Peyer's patch (tissue), 4 donors: ENCODE measurements at places on chromosomes 16 and 17. TPM values are rescaled to one million over a fixed set of nuclear protein-coding genes. Genes with fewer than 3 reads are reported as not detected.

DNA sequence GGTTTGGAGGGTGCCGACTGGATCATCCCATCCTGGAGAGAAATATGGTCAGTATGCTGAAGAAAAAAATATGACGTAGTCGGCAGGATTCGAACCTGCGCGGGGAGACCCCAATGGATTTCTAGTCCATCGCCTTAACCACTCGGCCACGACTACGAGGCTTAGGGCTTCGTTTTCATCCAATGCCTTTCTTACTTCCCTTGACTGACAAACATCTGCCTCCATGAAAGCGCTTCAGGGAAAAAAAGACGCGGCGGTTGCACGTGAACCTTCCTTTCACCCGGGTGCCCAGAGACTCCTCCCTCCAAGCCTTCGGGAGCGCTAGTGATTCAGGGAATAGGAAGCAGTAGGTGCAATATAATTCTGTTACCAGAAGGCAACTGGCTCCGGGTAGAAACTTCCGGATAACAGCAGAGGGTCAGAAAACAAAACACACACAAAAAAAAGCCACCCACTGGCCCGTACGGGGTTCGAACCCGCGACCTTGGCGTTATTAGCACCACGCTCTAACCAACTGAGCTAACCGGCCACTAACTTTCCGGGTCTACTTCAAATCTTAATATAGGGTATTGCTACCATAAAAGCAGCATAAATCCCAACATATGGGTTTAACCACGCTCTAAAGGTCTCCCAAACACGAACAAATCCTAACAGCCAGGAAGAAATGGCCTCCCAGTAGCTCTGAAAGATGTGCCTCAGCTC is 16.3 kb upstream of the AURKB start:
- H3K4me3 ChIP-seq: peak overlapping the region; percentile 37
- no peaks in the 10 kb centered on the region for H3K27me3 ChIP-seq
- DNase-seq: peak; percentile 70
- H3K27ac ChIP-seq: peak overlapping the region; percentile 37
- H3K4me1 ChIP-seq: peaks cover 15% of the 10 kb centered on the region

- H3K36me3 ChIP-seq: no peaks in the 10 kb centered on the region
- H3K4me3 ChIP-seq: no peak overlapping the region
- no peak for DNase-seq
- H3K27ac ChIP-seq: peak overlapping the region; percentile 33
These were observed 69.0 kb downstream of the PLXDC1 start for GRCh38 chr17:39082482-39082881.

Gene SLC5A11
- 1.7 TPM for total RNA-seq

Gene METTL22
- total RNA-seq: 55.2 TPM

- no peak overlapping the region for H3K4me3 ChIP-seq
- H3K36me3 ChIP-seq: no peaks in the 10 kb centered on the region
- H3K27me3 ChIP-seq: no peaks in the 10 kb centered on the region
These were observed 133.3 kb downstream of the CA10 start for GRCh38 chr17:52025236-52025635.

Gene OR2C1
- not detected for total RNA-seq

DNA sequence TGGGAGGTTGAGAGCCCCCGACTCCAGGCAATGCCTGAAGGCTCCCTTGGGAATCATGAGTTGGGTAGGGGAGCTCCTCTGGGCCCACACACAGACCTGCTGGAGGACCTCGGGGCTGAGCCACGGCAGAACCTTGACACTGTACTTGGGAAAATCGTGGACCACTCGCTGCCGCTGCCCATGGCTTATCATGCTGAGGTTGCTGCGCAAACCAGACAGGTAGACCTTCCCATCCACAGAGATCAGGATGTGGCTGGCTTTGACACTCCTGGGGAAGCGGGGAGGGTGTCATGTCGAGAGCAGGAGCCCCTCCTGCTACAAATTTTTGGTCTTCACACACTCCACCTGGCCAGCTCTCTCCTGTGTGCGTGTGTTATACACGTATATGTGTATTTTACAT is 7.2 kb upstream of the LIMD2 start:
- H3K27ac ChIP-seq: peak overlapping the region; percentile 34
- no peaks in the 10 kb centered on the region for H3K4me1 ChIP-seq
- no peak overlapping the region for H3K4me3 ChIP-seq
- DNase-seq: no peak
- no peaks in the 10 kb centered on the region for H3K36me3 ChIP-seq
- no peaks in the 10 kb centered on the region for H3K27me3 ChIP-seq

GRCh38 chr17:74305865-74306654 is 20.0 kb upstream of the KIF19 start:
- no peaks in the 10 kb centered on the region for H3K4me1 ChIP-seq
- no peaks in the 10 kb centered on the region for H3K27me3 ChIP-seq
- H3K36me3 ChIP-seq: no peaks in the 10 kb centered on the region

DNA sequence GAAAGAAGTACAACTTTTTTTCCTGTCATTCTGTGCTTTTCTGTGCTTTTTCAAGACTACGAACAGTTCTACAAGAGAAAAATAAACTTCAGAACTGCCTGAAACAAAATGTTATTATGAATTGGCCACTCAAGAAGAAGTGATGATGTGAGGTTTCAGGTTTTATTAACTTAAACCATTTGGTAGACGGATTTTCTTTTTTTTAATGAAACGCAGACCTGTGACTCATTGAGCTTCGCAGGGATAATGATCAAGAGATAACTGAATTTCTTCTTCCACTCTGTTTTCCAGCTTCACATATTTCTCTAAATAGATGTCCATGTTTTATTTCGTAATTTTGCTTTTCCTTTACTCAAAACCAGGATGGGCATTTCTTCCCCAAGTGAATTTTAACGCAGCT is 32.7 kb downstream of the AIPL1 start:
- H3K36me3 ChIP-seq: no peaks in the 10 kb centered on the region
- no peaks in the 10 kb centered on the region for H3K4me1 ChIP-seq
- no peaks in the 10 kb centered on the region for H3K27me3 ChIP-seq
- no peak overlapping the region for H3K4me3 ChIP-seq
- no peak overlapping the region for H3K27ac ChIP-seq

DNA sequence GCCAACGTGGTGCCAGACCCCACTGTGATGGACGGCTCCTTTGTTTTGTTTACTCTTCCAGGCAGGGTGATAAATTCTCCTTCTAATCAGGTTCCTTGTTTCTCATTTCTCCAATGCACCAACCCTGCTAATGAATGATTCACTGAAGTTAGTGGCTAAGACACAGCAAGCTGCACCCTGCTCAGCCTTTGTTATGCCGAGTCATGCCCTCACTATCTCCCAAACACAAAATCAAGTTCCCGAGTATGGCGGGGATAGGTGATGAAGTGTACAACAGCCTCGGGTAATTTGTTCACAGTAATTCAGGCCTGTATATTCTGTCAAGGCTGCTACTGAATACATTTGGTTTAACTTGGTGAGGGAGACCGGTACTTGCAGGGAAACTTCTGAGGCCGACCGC is 83.8 kb upstream of the HS3ST4 start:
- H3K4me3 ChIP-seq: no peak overlapping the region
- H3K4me1 ChIP-seq: no peaks in the 10 kb centered on the region
- H3K27me3 ChIP-seq: no peaks in the 10 kb centered on the region
- H3K36me3 ChIP-seq: no peaks in the 10 kb centered on the region
- DNase-seq: no peak

Gene CACNG1
- not detected for total RNA-seq

DNA sequence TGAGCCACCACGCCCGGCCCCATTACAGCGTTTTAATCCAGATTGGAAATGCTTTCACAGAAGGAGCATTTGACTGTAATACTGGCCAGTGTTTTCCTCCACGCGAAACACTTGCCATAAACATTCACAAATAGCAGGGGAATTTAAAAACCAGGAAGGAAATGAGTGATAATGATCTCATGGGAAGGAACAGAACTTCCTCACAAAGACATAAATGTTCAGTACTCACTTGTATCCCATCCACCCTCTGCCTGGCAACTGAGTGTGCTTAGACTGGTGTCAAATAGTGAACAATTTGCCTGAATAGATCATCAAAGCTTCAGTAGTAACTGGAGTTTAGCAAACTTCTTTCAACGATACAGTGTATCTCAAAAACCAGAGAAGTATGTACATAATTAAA is 54.1 kb downstream of the PSMD12 start:
- H3K4me3 ChIP-seq: no peak overlapping the region
- DNase-seq: no peak
- H3K27me3 ChIP-seq: no peaks in the 10 kb centered on the region
- H3K36me3 ChIP-seq: no peaks in the 10 kb centered on the region
- H3K27ac ChIP-seq: no peak overlapping the region

DNA sequence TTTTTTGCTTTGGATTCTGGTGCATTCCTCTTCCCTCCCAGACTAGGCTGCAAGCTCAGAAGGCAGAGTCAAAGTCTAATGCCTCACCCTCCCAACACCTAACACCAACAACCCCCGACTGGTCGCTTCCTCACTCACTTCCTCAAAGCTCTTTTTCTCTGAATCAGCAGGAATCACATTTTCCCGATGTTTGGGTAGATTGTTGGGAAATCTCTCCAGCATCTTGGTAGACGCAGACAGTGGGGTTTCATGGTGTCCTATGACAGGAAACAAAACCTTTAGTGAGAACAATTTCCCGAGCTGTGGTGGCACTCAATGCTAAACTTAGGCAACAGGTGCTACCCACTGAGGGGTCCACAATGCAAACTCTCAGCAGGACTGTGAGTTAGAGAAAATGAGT is 39.9 kb upstream of the ICAM2 start:
- no peaks in the 10 kb centered on the region for H3K36me3 ChIP-seq
- no peaks in the 10 kb centered on the region for H3K27me3 ChIP-seq
- H3K27ac ChIP-seq: no peak overlapping the region
- no peak overlapping the region for H3K4me3 ChIP-seq

- H3K27me3 ChIP-seq: no peaks in the 10 kb centered on the region
- H3K27ac ChIP-seq: no peak overlapping the region
- no peaks in the 10 kb centered on the region for H3K4me1 ChIP-seq
- no peak for DNase-seq
- no peaks in the 10 kb centered on the region for H3K36me3 ChIP-seq
These were observed 143.8 kb downstream of the CPPED1 start for GRCh38 chr16:12659871-12660270.

DNA sequence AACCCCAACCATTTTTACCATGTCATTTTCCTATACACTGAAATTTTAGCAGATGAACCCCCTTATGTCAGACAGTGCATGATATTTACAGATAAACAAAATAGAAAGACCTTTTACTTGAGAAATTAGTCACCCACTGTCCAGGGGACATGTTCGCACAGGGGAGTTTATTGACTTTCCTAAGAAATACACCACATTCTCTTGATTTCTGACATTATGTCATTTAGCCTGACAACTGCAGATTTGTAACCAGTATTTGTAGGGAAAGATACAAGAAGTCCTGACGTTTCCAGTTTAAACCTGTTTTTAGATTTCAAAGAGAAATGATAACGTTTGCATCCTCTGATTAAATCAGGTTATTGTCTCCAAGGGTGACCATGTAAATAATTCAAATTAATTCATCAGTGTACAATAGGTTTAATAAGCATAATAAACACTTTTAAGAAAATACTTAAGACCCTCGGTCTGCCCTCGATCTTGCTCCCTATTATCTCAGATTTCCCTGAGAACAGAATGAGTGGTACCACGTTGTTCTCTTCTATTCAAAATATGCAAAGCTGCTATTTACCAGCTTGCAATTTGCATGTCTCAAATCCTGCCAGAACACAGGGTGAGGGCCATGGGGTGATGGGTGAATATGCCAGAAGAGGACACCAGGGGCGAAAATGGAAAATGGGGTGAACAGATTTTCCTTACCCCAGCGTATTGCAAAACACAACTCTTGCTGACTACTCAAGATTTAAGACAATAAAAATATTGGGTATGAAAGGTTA is 2.1 kb upstream of the LYRM9 start:
- no peaks in the 10 kb centered on the region for H3K27me3 ChIP-seq
- H3K36me3 ChIP-seq: no peaks in the 10 kb centered on the region
- DNase-seq: no peak
- H3K4me3 ChIP-seq: no peak overlapping the region

DNA sequence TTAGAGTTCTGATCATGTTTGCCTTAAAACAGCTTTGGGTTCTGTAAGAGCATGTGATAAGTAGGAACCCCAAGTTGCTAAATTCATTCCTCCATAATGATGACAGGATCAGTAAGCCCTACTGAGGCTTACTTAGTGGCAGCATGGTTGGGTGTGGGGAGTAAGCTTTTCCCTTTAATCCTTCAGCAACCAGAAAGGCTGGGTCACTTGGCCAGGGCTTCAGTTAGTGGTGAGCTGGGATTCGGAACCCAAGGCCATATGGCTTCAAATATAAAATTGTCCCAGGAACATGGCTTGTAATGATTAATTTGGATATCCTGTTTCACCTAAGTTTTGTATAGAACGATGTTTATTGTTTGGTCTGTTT is 850 bp downstream of the GINS3 start:
- H3K4me3 ChIP-seq: peak overlapping the region; percentile 85
- H3K27ac ChIP-seq: no peak overlapping the region
- H3K36me3 ChIP-seq: no peaks in the 10 kb centered on the region
- H3K4me1 ChIP-seq: peaks cover 4% of the 10 kb centered on the region

Gene CX3CL1
- total RNA-seq: 1.9 TPM

- peak; percentile 59 for DNase-seq
- no peak overlapping the region for H3K27ac ChIP-seq
- H3K4me1 ChIP-seq: peaks cover 8% of the 10 kb centered on the region
- no peaks in the 10 kb centered on the region for H3K27me3 ChIP-seq
- H3K36me3 ChIP-seq: peaks cover 76% of the 10 kb centered on the region
- no peak overlapping the region for H3K4me3 ChIP-seq
These were observed 24.2 kb downstream of the PLD6 start for GRCh38 chr17:17181666-17182597.

DNA sequence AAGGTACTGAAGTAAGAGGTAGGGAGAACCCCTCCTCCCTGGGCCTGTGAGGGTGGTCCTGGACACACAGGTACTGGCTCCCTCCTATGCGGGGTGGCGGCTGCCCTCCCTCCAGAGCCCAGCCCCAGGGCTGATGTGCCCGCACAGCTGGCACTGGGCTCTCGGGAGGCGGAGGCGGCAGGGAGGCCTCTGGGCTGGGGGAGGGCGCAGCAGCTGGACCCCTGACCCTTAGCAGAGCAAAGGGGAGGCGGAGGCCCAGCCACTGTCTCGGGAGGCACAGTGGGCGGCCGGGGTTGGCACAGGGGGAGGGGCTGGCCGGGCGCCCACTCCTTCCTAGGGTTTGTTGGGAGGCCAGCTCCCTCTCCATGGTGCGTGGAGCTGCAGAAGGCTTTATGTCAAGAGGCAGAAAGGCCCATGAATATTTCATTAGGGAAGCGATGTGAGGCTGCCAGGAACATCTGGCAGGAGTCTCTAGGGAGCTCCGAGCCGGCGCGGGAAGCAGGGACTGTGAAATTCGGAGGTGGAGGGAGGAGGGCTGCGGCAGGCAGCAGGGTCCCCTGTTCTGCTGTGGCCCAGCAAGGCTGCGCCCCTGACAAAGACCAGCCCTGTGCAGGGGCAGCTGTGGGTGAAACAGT is 44.1 kb upstream of the ACSF3 start:
- H3K4me3 ChIP-seq: no peak overlapping the region
- DNase-seq: no peak
- no peak overlapping the region for H3K27ac ChIP-seq
- no peaks in the 10 kb centered on the region for H3K4me1 ChIP-seq

DNA sequence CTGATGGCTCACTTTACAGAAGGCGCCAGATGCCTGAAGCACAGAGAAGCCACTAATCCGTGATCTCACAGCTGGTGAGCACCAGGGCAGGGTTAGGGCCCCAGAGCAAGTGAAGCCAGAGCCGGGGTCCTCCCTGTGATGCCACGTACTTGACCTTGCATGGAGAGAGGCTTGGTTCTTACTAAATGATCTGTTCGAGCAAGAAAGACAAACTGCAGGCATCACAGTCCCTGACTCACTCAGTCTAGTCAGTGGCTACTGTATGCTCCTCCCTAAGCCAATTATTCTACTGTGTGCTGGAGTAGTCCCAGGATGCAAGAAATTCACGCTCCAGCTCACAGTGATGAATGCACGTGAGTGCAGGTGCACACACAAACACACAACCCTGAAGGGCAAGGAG is 55.4 kb downstream of the SDK2 start:
- DNase-seq: no peak
- no peaks in the 10 kb centered on the region for H3K36me3 ChIP-seq
- H3K27me3 ChIP-seq: no peaks in the 10 kb centered on the region
- no peak overlapping the region for H3K27ac ChIP-seq
- peaks cover 52% of the 10 kb centered on the region for H3K4me1 ChIP-seq

Gene TSPAN10
- not detected for total RNA-seq
